MV-4-11 (cell line): ENCODE measurements at places on chromosomes 2 and 18.

- DNase-seq, result no peak
Measured at GRCh38 chr2:170165129-170165528, 12.8 kb upstream of the MYO3B start.

DNA sequence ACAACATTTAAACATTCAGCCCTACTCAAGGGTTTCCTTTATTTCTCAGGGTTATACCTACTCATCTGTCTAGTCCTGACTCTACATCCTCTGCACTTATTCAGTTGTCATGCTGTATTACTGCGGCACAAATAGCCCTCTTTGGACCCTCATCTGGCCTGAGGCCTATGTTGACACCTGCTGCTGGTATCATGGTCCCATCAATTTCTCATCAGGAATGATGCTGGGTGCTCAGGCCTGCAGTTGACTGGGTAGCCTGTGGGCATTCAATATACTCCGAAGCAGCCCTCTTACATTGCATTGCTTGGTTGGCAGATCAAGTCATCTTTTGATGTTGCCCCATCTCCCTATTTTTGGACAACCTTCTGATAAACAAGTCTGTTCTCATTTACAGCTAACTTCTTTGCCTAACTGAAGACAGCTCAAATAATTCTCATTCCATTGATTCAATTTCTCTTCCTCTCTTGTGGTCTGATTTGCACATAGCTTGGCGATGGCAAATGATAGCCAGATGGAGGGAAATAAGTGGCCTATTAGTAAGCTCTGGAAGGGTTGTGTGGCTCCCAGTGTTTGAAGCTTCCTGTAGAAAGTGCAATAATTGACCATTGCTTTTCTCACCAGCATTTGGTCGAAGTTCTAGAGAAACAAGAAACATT lies 19.1 kb upstream of the MC4R start:
- DNase-seq, result peak; percentile 23

DNA sequence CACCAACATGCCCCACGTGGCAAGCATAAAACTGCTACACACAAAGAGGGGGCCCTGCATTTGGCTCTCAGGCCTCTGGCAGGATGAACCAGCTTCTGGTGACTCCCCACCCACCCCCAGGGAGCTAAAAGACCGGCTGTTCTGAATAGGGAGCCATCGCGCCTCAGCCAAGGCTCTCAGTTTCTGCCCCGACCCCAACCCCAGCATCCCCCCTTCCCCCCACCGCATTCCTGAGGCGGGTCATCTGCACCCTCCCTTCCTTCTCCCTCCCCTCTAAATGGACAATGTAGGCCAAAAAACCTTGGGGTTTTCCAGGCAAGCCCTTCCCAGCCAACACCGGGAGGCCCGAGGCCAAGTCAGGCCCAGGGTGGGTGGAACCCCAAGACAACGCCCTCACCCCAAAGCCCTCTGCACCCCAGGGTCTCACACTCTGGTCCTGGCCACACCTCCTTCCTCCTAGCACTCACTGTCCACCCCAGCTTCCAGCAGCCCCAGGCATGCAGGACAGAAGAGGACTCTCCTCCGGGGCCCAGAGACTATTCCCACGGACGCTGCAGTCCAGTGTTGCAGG lies 5.7 kb downstream of the CYP26B1 start:
- no peak for DNase-seq

GRCh38 chr2:182954789-182955188 lies 83.5 kb downstream of the NCKAP1 start:
- no peak for DNase-seq

DNA sequence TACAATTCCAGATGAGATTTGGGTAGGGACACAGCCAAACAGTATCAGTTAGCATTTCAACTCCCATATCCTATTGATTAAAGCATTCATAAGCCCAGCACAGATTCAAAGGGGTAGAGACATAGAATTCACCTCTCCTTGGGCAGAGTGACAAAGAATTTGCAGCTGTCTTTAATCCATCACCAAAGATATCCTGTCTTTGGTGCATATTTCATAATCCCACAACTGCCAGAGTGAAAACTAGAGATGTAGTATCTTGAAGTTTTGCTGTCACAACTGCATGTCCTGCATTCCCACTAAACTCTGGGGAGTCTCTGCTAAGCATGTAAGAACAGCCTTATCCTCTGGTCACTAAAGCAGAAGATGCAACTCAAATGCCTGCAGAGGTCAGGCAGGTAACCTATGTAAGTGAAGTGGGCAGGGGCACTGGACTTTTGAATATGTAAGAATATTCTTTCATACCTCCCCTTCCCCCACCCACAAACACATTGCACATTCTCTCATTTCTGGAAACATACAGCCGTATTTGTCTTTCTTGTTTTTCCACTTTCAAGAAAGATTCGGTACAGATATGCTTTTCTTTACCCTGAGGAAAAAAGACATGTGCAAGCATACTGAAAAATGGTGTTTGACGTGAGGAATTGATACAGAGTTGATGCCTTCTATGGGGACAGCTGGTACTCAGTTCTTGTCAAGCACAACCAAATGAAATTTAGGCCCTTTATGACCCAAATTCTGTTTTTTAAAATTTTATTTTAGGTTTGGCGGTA lies 283.1 kb downstream of the SP3 start:
- no peak for DNase-seq

GRCh38 chr18:54961016-54961423 lies 1.8 kb upstream of the CCDC68 start:
- DNase-seq, result peak; percentile 79

GRCh38 chr2:164952057-164952702 lies 3.1 kb downstream of the SLC38A11 start:
- DNase-seq, result no peak

GRCh38 chr18:12843420-12844350 lies 40.4 kb downstream of the PTPN2 start:
- DNase-seq, result no peak

GRCh38 chr2:65392609-65393008 lies 39.8 kb downstream of the SPRED2 start:
- DNase-seq, result no peak

DNA sequence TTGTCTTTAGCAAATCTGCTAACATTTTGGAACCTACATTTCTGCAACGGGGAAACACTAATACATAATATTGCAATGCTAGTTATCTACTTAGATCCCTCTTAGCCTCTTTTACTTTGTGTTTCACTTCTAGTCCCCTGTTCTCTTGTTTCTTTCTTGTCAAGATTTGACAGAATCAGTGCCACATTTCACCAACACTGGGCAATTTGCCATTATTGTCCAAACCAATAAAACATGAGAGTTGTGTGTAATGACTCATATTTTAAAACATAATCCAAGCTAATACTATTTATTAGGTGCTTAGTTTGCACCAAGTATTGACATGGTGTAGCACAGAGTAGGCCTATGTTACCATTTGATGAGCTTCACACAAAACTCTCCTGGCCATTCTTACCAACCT lies 33.7 kb upstream of the ACVR1C start:
- no peak for DNase-seq

- DNase-seq, result no peak
Measured at GRCh38 chr2:237737196-237737865, 61.2 kb upstream of the RBM44 start.

DNA sequence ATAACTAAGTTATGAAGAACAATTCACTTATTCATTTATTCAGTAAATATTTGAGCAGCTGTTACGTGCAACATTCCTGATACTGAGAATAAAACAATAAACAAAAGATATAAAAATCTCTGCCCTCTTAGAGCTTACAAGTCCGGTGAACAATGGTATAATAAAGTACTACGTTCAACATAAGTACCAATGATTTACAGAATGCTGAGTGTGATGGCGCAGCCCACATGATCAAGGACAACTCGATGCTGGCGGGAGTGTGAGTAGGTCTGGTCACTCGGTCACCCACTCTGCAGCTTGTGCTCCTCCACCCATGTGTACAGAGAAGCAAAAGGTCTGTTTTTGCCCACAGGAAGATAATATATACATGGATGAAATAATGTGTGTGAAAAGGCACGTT lies 254.3 kb downstream of the BCL11A start:
- DNase-seq, result no peak
